RWPE2 (cell line): ENCODE measurements at places on chromosomes 1 and 21.
A peak's percentile ranks its signal among the peaks of the same experiment; 100 is the strongest.

- DNase-seq, result no peak
Observed at GRCh38 chr1:196774175-196774574, 465 bp upstream of the CFHR3 start.

- DNase-seq, result no peak
Observed at GRCh38 chr1:8670371-8670818, 147.0 kb downstream of the RERE start.

- no peak for DNase-seq
Observed at GRCh38 chr1:20192871-20193411, 6.6 kb upstream of the PLA2G2C start.

DNA sequence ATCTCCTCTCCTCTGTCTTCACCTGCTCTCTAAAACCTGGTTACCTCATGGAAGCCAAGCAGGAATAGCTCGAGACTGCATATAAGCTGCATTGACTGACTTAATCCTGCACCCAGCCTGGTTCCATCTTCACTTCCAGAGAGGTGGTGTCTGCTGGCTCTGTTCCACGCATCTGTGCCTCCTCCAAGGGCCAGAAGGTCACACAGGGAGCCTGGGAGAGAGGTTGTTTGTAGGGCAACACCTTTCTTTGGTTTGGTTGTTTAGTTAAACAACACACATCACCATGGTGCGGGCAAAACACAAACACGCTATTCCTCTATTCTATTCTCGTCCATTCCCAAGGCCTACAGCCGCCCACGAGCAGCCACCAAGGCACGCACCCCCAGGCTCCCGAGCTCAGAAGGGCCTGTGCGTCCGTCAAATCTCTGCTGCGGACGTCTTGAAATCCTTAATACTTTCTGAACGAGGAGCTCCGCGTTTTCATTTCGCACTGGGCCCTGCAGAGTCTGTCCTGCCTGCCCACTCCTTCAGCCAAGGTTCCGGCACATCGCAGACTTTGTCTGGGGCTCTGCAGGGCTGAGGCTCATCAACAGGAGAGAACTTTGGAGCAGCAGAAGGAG, 116.2 kb downstream of the RIPK4 start:
- peak; percentile 34 for DNase-seq

- DNase-seq, result peak; percentile 84
Observed at GRCh38 chr1:52553362-52554266, 722 bp upstream of the TUT4 start.

DNA sequence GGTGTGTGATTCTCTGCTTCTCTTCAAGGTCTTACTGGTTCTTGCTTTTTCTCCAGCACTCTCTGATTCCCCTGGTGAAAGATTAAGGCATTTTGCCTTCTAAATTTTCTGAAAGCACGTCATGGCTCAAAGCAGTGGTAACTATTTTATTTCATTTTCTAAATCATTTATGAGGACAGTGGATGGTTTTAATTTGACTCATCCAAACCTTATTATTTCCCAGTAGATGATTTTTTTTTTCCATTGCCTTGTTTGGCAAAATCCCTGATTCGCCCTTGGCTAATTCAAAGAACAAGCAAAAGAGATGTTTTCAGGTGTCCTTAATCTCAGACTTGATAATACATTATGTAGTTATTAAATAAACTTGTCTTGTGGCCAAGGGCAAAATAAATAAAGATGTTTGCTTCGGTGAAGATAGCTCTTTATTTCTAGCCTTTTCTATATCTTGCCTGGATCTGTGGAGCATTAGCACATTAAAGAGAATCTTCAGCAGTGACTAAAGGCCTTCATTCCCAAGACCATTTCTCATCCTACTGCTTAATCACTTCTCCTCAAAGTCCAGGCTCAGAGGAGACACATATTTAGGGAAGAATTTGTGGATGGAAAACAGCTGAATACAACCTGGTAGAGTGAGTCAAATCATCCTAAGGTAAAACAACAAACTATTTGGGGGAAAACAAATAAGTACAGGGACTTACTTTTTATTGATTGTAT, 359.8 kb downstream of the DUSP10 start:
- DNase-seq, result no peak

DNA sequence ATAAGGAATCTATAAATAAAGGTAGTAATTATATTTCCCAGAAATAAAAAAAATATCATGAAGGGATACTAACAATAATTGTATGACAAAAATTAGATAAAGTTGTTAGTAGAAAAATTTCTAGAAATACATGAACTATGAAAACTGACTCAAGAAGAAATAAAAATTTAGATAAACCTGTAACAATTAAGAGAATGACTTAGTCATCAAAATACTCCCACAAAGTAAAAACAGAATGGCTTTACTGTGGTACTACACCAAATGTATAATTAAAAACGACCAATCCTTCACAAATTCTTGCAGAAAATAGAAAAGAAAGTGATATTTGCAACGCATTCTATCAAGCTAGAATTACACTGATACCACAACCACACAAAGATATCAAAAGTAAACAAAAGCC, 176.2 kb upstream of the ETV3 start:
- DNase-seq, result no peak

- DNase-seq, result no peak
Observed at GRCh38 chr1:230087028-230087716, 20.1 kb downstream of the GALNT2 start.

- no peak for DNase-seq
Observed at GRCh38 chr1:63108206-63108605, 214.2 kb upstream of the FOXD3 start.

DNA sequence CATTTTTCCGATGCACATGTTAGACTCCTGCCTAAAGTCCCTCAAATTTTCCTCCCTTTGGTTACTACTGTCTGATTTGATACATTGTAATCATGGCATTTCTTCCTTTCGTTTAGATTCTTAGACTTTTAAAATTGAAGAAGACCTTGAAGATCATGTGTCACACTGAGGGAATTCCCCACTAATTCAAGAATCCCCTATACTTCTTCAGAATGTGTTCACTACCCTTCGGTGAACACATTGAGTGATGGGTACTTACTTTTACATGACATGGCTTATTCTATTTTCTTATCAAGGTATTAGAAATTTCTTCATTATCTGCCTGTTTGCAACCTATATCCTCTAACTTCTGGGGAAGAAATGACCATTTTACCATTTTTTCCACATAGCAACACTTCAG, 85.9 kb downstream of the LHX8 start:
- no peak for DNase-seq

- DNase-seq, result no peak
Observed at GRCh38 chr1:113140588-113141446, 67.8 kb downstream of the LRIG2 start.

GRCh38 chr21:25733859-25734653, 648 bp downstream of the ATP5PF start:
- DNase-seq, result no peak

DNA sequence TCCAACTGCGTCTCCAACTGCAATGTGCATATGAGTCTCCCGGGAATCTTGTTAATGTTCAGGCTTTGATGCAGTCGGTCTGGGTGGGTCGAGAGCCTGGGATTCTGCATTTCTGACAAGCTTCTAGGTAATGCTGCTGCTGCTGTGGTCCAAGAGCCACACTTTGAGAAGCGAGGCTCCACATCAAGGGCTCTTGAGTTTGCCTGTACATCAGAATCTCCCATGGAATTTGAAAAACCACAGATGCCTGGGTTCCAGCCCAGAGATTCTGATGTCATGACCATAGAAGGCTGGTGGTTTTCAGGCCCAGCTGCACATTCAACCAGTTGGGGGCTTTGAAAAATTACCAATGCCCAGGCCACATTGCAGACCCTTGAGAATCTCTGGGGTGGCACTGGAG, 93.9 kb upstream of the TARDBP start:
- DNase-seq, result no peak

GRCh38 chr1:229689904-229690303, 63.9 kb downstream of the URB2 start:
- no peak for DNase-seq

- no peak for DNase-seq
Observed at GRCh38 chr21:32894321-32894720, 122.8 kb upstream of the PAXBP1 start.

- no peak for DNase-seq
Observed at GRCh38 chr1:206013026-206013795, 10.0 kb upstream of the RAB7B start.

DNA sequence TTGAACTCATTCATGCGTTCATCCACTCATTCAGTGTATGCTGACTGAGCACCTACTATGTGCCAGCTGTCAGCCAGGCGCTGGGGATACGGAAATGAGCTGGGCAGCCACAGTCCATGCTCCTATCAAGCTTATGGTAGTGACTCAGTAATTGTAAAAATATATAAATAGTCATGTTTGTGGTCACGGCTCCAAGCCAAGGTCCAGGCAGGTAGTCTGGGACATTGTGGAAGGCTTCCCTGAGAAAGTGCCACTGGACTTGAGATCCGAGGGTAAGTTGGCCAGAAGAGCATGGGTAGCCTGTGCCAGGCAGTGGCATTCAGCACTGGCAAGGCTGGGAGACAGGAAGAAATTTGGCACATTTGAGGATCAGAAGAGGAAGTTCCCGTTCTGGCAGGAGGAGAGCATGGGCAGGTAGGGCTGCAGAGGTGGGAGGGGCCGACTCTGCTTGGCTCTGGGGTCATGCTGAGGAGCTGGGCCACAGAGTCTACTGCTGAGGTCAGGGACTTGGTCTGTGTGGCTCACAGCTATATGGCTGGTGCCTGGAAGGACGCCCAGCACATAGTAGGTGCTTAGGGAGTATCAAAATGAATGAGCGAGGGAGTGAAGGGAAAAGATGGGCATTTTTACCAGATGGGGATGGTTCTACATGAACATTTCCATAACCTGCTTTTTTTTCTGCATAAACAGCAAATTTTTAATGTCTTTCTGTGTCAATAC, 6.9 kb downstream of the PTPRF start:
- peak; percentile 45 for DNase-seq

DNA sequence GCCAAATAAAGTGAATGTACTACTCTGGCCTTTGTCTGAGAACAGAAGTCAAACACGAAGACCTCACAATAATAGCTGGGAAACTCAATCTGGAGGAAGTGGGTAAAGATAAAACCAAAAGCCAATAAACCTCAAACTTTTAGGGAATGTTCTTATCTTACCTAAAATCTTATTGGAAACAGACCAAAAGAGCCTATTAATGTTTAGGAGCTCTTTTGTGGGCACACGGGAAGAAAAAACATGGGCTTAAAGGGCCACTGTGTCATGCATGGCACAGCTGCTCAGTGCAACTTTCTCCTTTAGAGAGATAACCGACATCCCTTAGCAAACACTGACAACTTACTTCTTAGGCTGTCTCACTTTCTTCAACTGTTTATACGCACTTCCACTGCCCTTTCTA, 16.1 kb downstream of the EIF2B3 start:
- DNase-seq, result no peak

DNA sequence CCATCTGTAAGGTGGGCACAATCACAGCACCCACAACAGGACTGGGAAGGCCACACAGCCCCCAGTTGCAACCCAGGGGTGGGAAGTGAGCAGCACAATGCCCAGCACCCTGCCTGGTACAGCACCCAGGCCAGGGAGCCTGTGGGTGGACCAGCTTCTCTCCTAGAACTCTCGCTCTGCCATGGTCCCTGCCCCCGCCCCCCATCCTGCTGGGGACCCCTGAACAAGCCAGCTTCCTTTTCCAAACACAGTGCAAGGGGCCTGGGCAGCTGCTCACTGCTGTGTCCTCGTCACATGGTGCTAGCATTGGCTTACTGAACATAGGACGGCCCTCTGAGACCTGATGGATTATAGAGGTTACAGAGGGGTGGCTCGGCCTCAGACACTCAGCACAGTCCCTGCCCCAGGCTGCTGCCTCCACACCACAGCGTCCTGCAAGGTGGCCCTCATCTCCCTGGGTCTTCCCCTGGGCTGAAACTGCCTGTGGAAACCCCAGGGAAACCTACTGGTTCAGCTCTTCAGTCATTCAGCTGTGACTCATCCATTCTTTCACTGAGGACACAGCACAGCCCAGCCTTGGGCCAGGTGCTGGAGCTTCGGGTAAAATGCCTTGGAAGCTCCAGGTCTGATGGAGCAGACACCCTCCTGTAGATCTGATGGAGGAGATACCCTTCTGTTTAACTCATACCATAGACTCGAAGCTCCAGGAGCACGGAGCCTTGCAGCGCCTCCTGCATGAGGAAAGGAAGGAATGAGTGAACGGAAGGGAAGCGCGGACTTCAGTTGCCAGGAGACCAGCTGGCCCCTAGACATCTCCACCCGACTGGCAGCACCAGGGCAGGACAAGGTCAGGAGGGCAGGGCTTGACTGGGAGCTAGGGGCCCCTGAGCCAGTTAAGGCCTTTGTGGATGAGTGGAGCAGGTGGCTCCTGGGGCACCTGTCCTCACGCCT, 8.1 kb upstream of the PRDM16 start:
- no peak for DNase-seq

GRCh38 chr21:43884012-43884860, 19.2 kb downstream of the AGPAT3 start:
- no peak for DNase-seq
